PC-9 (cell line): ENCODE measurements at places on chromosomes 5 and 9. TPM values are rescaled to one million over a fixed set of nuclear protein-coding genes. Genes with fewer than 3 reads are reported as not detected.
A peak's percentile ranks its signal among the peaks of the same experiment; 100 is the strongest.

DNA sequence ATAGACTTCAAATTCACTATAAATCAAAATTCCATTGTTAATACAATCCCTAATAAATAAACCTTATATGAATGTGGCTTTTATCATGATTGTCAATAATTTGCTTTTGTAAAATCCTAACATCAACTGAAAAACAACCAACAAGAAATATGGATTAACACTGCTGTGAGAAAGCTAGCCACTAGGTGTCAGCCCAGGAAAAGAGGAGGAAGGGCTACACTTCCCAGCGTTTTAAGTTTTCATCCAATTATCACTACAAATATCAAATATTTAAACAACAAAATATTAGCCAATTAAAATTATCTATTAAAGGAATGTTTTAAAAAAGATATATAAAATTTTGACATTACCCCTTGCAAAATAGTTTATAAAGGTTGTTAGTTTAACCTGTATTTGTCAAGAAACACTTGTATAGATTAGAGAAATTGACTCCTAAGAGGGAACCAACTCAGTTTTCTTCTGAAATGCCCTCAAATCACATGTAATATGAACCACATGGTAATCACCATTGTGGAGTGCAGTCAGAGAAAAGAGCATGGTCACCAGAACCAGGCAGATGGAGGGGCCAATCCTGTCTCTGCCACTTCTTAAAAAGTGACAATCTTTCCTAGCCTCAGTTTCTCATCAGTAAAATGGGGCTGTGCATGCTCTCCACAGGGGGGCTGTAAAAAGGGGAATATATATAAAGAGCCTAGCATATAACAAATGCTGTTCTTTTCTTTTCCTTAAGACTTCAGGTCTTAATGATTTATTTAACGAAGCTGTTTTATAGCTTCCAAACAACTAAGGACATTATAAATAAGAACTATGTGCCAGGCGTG is 188.2 kb downstream of the CRB2 start:
- DNase-seq, result no peak

The CATSPER3 gene
- 0.57 and 0.68 TPM in 2 replicates for total RNA-seq

DNA sequence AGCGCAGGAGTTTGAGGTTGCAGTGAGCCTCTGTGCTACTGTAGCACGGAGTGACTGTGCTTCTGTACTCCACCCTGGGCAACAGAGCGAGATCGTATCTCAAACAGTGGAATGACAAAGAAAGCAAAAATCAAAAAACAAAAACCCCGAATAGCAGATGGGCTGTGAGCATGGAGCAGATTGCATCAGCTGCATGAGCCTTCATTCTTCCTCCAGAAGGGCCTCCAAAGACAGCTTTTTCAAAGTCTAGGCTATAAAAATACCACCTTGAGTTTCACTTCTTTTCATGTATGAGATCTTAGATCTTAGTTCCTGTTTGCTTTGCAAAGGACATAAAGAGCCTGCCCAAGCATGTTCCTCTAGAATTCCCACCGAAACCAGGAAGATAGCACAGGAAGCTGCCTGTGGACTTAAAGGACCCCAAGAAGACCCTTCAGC is 15.0 kb upstream of the HSPB3 start:
- no peak for DNase-seq

DNA sequence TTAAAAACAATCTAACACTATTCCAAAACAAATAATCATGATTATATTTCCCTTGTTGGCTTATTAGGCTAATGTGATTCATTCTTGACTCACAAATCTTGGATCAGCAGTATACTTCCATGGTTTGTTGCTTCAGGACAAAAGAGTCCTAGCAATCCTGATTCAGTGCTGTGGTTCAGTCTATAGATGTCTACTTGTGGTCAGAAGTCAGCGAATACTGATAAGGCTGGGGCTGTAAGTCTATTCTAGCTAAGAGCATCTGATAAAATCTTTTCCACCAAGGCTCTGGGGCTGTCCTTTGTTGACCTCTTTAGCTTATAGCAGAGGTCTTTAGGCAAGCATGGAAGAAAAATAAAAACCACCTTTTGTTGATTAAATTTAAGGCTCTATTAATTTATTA is 4.4 kb upstream of the SMIM3 start:
- no peak for DNase-seq

DNA sequence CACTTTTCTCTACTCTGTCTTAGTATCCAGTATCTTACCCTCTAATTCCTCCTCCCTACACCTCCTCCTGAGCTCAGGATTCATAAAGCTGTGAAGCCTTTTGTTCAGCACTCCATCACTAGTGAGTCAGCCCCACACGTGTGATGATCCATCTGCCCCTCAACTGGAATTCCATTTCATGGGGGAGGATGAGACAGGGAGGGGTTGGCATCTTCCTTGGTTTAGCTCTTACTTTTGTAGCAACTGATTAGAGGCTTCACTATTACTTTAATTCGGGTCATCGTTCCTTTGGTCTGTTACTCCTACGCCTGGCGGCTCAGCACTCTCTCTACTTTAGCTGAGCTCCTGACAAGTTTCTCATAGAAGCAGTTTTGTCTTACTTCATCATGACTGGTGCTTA is 11.8 kb downstream of the BTNL8 start:
- DNase-seq, result no peak

- DNase-seq, result peak; percentile 44
Observed at GRCh38 chr9:63817622-63818518, 1467.1 kb downstream of the FOXD4L5 start.

- DNase-seq, result no peak
Observed at GRCh38 chr9:68429631-68430030, 73.2 kb downstream of the PGM5 start.

The ST8SIA4 gene
- total RNA-seq, result 2.1 and 2.4 TPM in 2 replicates

The LCN9 gene
- not detected in 2 replicates for total RNA-seq

DNA sequence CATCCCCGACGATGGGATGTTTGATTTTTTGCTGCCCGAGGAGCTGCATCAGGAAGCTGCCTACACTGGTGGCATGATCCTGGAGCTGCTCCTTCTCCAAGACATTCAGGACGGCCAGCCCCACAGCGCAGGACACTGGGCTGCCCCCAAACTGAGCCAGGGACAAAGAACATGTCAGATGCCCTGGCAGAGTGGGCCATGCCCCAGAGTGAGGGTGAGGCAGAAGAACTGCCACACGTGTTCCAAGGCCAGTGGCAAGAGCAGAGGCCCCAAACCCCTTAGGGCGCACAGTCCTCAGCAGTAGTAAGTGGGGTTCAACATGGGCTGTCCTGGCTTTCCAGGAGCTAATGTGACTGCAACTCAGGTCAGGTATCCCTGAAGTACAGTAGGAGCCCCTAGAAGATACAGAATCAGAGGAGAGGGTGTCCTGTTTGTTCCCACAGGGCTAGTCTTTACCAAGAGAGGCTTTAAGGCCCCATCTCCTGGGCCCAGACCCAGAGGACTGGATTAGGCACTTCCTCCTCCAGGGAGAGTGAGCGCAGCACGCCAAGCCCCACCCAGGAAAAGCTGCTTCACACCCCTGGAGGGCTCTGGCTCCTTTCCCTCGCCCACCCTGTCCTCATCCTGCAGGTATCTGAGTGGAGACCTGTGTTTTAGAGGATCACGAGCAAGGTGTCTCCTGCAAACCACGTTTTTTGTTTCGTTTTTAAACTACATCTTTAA is 11.1 kb downstream of the HNRNPAB start:
- DNase-seq, result no peak

DNA sequence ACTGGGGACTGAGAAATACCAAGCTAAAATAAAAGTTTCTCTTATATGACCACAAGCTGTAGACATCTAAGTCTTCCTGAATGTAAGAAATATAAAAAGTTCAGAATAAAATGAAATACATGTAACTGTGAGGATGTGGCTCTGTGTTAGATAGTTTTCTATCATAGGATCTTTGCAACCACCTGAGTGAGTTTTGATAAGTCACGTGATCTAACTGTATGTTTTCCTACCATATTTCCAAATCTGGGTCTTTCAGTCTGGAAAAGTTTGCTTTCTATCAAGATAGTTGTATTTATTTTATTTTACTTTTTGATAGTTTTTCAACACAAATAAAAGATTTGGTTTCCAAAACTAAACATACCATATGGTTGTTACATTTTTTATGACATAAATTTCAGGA is 1905.8 kb upstream of the ACO1 start:
- DNase-seq, result no peak

DNA sequence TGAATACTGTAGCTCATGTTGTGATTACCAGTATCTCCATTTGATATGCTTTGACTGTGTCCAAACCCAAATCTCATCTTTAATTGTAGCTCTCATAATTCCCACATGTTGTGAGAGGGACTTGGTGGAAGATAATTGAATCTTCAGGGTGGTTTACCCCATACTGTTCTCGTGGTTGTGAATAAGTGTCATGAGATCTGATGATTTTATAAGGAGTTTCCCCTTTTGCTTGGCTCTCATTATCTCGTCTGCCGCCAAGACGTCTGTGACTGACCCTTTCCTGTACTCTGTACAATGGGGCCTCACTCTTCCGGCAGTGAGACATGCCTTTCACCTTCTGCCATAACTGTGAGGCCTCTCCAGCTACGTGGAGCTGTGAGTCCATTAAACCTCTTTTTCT is 59.3 kb downstream of the TRIO start:
- no peak for DNase-seq

The DDX31 gene
- 19.2 and 21.5 TPM in 2 replicates for total RNA-seq

- DNase-seq, result no peak
Observed at GRCh38 chr5:95741458-95741857, 10.3 kb downstream of the RHOBTB3 start.

GRCh38 chr5:97266576-97266975 is 83.5 kb upstream of the RIOK2 start:
- no peak for DNase-seq

DNA sequence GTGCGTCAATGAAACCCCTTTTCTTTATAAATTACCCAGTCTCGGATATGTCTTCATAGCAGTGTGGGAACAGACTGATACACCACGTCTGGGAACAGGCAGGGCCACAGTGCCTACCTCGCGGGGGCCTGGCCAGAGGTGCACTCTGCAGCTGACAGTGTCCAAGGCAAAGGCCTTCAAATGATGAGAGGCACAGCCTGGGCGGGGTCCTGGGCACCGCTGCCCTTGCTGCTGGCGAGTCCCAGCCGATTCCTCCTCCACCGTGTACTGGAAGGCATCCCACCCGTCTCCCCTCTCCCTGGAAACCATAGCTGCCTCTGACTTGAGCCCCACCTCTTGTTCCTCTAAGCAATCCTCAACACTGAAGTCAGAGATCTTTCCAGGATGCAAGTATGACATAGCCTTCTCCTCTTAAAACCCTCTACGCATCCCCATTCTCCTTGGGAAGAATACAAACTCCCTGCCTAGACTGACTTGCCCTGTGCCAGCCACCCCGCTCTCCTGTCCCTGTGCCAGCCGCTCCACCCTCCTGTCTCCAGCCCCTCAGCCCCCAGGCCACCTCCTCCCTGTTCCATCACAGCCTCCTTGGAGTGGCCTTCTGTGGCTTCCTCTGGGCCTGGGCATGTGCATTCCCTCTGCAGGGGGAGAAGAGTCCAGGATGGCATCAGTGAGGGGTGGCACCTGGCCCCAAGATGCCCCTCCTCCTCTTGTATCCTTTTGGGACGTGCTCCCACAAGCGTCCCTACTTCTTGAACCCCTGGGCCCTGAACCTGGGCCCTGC is 8.1 kb upstream of the COL5A1 start:
- DNase-seq, result no peak

- no peak for DNase-seq
Observed at GRCh38 chr9:98660541-98660940, 48.2 kb downstream of the GABBR2 start.
